ENCODE measurements at places on chromosomes 1 and 21.

DNA sequence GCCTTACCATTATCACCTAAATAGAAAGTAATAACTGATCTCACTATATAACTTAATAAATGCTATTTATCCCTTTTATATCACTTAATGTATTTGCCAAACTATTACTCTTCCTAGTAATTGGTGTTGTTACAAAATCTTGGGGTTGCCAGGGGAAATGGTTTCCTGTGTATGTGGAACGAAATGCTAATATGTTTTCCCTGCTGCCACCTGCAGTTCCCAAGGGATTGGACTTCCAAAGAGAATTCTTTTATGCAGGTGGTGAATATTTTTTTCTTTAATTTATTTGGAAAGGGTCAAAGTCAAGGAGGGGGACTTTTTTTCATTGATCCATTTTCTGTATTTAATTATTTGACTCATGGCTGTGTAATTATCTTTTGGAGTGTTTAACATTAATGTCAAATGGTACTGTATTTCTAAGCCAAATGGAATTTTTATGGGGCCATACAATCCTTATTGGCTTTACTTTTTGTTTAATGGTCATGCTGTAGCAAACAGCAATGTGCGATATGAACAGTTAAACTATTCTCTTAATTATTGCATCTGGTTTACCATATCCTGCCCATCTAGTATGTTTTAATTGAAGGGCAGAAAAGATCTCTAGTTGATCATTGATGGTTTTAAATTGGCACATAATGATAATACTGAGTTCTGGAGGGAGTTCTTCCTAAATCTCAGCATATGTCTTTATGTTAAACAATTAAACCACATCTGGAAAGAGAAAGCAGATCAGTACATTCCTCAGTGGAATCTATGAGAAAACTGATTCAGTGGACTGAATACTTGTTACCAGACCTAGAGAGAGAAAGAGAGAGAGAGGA lies 486.3 kb downstream of the TTLL7 start:
- DNase-seq: no peak

DNA sequence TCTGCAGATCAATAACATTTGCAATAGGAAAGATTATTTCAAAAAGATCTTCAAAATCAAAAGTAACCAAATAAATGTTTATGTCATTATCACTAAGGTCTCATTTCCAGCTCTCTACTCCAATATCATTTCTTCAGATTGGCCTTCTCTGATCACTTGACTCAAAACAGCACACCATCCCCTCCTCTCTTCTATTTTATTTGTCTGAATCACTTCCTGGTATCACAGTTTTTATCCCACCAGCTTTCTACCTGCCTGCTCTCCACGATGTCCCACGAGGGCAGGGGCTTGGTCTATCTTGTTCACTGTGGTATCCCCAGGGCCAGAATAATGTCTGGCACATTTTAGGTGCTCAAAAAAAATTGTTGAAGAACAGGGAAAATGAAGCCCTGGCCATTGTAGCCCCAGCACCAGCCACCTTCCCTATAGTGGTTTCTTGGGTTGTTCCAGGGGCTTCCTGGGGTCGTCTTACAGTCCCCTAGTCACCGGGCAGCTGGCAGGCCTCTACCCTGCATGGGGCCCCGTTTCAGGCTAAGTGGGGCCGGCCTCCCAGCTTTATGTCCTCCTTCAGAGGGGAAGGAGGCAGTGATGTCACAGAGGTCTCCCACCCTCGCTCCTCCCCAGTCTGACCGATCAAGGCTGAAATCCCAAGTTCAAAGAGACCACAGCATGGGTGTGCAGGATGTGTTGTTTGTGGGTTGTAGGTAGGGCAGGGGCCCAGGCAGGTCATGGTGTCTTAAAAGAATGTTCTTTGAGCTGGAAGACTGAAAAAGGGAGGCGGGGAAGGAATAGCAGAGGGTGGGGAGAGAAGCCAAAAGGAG lies 3.5 kb upstream of the PADI1 start:
- no peak for DNase-seq

- DNase-seq: no peak
Measured at GRCh38 chr1:156004843-156005584, 15.7 kb downstream of the SSR2 start.

GRCh38 chr1:63663873-63664272 lies 70.7 kb downstream of the PGM1 start:
- no peak for DNase-seq

GRCh38 chr1:54312796-54313316 lies 93.3 kb downstream of the SSBP3 start:
- no peak for DNase-seq

- DNase-seq: no peak
Measured at GRCh38 chr1:93710499-93711453, 29.1 kb upstream of the BCAR3 start.

DNA sequence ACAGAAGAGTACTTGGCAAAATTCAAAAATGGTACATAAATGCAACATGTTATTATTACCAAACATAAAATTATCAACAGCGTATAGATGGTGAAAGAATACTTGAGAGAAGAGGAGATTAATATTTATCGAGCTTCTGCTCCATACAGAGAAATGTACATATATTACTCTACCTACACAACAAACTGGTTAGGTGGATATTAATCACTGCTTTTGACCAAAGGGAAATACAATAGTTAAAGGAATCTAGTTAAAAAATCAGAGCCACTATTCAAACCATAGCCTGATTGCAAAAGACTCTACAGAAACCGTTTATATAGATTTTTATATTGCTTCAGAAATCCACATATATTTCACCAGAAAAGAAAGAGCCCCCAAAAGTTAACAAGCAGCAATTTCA lies 379.3 kb upstream of the PRMT6 start:
- no peak for DNase-seq

DNA sequence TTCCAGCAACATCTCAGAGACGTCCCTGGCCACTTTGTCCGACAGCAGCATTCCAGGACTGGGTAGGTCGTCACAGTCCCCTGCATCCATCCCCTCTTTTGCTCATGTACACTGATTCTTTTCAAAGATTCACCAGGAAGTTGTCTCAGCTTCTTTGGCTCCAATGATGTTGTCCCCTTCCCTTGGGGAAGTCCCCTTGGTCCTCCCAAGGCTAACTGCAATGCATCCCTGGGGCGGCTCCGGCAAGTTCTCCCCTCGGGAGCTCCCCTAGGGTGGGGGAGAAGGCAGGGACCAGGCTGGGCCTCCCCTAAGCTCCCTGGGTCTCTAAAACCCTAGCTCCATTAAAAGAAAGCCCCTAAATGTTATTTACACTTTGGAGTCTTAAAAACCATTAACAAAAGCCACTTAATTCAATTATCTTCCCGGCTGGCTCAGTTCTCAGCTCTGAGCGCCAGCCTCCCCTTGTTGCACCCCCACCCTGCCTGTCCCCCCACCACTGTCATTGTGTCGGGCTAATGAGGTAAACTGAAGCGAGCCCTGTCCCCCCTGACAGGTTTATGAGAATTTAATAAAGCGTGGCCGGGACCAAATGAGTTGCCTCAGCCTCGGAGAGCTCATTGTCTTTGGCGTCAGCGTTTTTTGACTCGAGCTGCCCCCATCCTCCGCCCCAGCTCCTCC lies 25.3 kb downstream of the KNCN start:
- DNase-seq: no peak

- no peak for DNase-seq
Measured at GRCh38 chr1:33943978-33944377, 80.1 kb downstream of the HMGB4 start.

- no peak for DNase-seq
Measured at GRCh38 chr1:47388030-47388890, 27.8 kb upstream of the FOXE3 start.

- no peak for DNase-seq
Measured at GRCh38 chr1:177794376-177794991, 175.4 kb downstream of the SEC16B start.

DNA sequence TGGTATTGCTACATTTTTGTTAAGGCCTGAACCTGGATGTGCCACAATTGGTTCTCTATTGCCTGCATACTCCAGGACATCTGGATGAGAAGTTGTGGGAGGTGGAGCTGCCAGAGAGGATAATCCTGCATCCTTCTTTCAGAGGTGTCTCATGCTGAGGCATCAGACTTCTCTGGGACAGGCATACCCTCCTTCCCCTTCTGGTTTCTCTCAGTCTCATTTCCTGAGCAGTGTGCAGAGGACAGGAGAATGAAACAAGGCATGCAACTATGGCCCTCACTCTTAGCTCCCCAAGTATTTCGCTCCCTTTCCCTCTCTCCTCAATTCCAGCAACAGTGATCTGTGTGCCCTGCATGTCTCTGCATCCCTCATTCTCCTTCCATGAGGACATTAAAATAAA lies 7.6 kb upstream of the RGSL1 start:
- DNase-seq: no peak

DNA sequence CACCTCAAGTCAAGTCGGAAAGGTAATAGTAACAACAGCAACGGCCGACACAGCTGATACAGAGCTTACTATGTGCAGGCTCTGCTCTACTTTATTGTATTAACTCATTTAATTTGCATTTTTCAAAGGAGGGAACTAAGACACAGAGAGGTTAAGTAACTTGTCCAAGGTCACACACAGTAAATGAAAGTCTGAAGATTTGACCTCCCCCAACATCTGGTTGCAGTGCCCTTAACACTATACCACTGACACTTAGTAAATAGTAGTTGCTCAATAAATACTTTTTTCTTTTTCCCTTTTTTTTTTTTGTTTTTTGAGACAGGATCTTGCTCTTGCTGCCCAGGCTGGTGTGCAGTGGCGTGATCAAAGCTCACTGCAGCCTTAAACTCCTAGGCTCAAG lies 39.2 kb downstream of the RAP1GAP start:
- DNase-seq: no peak

DNA sequence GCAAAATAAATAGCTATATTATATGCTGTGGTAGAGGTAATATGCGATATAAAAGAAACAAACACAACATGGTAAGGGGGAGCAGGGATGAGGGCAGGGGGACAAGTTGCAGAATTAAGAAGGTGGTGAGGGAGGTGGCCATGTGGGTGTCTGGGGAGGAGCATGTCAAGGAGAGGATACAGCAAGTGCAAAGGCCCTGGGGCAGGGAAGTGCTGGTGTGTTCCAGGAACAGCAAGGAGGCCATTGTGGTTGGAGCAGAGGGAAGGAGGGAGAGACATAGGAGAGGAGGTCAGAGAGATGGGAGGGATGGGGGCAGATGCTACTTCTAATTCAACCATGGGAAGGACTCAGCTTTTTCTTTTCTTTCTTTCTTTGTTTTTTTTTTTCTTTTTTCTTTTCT lies 161.2 kb upstream of the IGSF21 start:
- DNase-seq: no peak

GRCh38 chr1:211532088-211532444 lies 40.1 kb upstream of the RD3 start:
- DNase-seq: no peak

- no peak for DNase-seq
Measured at GRCh38 chr1:105874621-105875020, 1181.9 kb upstream of the PRMT6 start.

DNA sequence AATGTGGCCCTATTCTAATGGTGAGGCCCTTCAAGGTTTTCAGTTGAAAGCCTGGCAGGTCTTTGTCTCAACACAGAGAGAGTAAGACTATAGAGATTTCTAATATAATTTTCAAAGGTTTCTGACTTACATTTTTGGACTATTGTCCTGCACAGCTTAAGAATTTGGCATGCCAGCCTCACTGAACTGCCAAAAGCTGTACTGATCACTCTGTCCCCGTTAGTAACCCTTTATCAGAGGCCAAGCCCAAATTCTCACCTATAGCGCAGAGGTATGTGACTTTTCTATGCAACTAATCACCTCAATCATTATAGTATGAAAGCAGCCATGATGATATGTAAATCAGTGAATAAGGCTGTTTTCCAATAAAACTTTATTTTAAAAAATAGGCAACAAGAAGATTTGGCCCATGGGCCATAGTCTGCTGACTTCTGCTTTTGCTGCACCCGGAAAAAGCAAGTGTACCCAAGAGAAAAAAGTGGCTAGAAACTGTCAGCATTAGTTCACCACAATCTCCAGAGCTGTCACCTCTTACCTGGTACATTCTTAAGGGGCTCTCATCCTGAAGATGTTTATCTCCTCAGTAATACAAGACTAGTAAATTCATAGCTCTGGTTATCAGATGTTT lies 85.4 kb downstream of the PIGK start:
- no peak for DNase-seq

GRCh38 chr21:38140207-38140903 lies 116.4 kb upstream of the KCNJ15 start:
- DNase-seq: peak; percentile 26

DNA sequence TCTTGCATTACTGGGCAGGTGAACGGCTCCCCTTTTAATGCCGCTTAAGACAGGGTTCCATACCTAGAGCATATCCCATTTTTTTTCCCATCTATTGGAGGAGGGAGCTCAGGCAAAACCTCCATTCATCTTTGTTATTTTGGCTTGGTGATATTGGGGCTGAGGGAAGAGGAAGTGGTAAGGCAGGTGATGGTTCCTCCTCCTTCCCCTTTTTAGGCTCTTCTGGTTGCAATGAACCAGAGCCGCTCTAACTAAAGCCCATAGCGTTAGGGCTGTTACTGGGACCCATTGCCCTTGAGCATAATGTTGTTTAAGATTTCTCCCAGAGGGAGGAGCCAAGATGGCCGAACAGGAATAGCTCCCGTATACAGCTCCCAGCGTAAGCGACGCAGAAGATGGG lies 21.1 kb downstream of the PYHIN1 start:
- no peak for DNase-seq

GRCh38 chr1:22414244-22414751 lies 37.4 kb upstream of the ZBTB40 start:
- DNase-seq: no peak

GRCh38 chr1:18901952-18902522 lies 318 bp downstream of the ALDH4A1 start:
- DNase-seq: no peak

- DNase-seq: no peak
Measured at GRCh38 chr1:154453161-154453560, 48.0 kb downstream of the IL6R start.

DNA sequence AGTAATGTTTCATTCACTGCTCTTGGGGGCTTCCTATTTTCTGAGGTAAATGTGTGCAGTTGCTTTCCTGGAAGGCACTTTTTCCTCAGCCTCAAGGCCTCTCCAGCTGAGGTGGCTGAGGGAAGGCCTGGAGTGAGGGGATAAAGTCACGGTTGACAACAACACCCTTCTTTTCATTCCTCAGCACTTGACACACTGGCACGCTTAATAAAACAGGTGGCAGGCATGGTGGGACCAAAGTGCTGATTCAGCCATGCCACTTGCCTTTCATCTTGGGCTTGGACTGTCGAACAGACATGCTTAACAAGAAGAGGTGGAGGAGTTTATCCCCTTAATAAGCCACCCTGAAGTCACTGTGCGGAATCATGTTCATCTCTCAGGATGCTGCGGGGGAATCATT lies 23.6 kb upstream of the GRHL3 start:
- no peak for DNase-seq
